ENCODE measurements at places on chromosomes 3 and 15.

DNA sequence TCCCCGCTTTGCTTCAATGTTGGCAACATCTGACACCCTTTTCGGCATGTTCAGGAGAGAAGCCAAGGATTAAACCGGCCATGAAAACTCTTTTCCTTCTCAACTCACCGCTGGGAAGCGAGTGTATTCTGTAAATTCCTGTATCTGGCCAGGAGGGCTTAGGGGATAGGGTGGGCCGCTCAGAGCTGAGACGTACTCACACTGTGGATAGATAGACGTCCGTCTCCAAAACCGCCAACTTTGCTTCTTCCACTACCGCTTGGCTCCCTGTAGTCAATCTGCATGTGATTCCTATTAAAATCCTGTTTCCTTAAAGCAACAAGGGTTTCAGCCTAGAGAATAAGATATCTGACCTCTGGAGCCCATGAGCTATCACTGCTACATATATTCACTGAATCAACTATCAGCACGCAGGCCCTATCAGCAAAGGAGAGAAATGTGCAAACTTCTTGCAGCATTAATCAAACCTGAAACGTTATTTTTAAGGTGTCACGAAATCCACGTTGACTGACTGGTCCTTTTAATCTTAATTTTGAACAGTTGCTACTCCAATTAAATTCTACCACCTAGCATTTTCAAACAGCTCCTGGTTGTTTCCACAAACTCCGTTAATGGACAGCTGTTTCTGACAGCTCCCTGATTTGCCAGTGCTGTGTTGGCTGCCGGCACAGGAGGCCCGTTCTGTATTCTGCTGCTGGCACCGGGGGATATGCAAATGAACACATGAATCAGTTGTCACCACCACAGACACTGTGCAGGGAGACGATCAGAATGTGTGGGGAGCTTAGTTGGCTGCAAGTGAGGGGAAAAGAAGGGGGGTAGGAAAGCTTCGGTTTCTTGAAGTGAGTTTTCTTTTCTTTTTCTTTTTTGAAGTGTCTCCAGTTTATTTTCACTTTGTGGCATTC, 438.9 kb upstream of the ARRDC4 start:
- no peak overlapping the region for H3K27ac ChIP-seq
- no peaks in the 10 kb centered on the region for H3K36me3 ChIP-seq
- H3K4me3 ChIP-seq = no peak overlapping the region
- no peaks in the 10 kb centered on the region for H3K27me3 ChIP-seq
- no peak for DNase-seq
- no peaks in the 10 kb centered on the region for H3K4me1 ChIP-seq

DNA sequence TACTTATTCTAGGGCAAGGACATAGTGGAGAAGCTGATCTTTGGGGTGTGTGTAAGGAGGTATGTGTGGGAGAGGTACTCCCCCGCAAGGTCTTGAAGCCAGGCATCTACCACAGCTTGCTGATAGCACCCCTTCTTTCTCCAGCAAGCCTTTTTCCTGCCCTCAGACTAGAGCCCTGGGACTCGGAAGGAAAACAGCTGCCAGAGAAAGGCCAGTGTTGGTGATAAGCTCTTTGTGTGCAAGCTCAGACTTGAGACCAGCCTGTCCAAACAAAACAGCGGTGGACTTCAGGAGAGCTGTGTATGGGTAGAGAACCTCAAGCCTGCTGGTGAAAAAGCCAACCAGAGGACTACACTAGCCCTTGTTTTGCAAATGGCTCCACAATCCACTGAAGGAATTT, 1028.6 kb downstream of the MCTP2 start:
- H3K27ac ChIP-seq = no peak overlapping the region
- DNase-seq = no peak
- H3K27me3 ChIP-seq = no peaks in the 10 kb centered on the region

GRCh38 chr15:41692049-41692448, 31.8 kb downstream of the MGA start:
- H3K27me3 ChIP-seq = no peaks in the 10 kb centered on the region
- H3K4me1 ChIP-seq = peaks cover 6% of the 10 kb centered on the region
- DNase-seq = no peak
- peaks cover 20% of the 10 kb centered on the region for H3K36me3 ChIP-seq
- no peak overlapping the region for H3K4me3 ChIP-seq

GRCh38 chr15:61030451-61030850, 198.7 kb downstream of the RORA start:
- H3K27me3 ChIP-seq = no peaks in the 10 kb centered on the region
- no peak for DNase-seq
- H3K4me3 ChIP-seq = no peak overlapping the region
- H3K4me1 ChIP-seq = no peaks in the 10 kb centered on the region
- no peaks in the 10 kb centered on the region for H3K36me3 ChIP-seq

DNA sequence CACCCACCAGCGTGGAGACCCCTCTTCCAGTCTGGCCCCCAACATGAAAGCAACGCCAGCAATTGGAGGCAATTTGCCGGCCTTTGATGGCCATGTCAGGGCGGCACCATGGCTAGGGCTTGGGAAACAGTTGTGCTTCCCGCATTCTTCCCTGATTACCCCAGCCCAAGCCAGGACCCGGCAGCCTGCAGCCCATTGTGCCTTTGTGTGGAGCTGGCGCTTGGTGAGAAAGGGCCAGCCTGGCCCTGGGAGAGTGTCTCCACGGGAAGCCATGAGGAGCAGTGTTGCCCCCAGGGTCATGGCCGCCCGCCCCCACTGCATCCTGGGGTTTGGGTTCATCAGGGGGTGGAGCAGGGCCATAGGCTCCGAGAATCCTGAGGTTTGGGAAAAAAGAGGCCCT, 66.0 kb downstream of the DNAJB8 start:
- no peak overlapping the region for H3K27ac ChIP-seq
- H3K4me3 ChIP-seq = no peak overlapping the region
- DNase-seq = no peak

DNA sequence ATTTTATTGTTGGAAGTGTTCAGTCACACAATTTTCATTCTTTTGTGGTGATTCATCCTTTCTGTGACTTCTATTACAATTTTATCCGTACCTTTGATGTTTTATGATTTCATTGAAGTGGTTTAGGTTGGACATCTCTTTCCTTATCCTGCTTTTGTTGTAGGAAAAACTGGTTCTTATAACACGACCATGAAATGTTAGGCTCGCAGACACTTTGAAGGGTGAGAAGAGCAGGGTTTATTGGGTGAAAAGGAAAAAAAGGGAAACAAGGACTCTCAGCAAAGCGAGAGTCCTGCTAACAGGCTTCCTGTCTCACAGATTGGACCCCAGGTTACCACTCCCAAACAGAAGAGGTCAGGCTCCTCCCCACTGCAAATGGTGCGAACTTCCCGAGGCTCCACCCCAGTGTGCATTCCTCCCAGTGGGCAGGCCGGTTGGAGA, 257.4 kb downstream of the STXBP5L start:
- DNase-seq = no peak
- no peaks in the 10 kb centered on the region for H3K36me3 ChIP-seq
- no peaks in the 10 kb centered on the region for H3K27me3 ChIP-seq

GRCh38 chr3:45510519-45510918, 84.0 kb upstream of the LIMD1 start:
- no peak for DNase-seq
- peaks cover 23% of the 10 kb centered on the region for H3K36me3 ChIP-seq
- H3K27ac ChIP-seq = no peak overlapping the region

DNA sequence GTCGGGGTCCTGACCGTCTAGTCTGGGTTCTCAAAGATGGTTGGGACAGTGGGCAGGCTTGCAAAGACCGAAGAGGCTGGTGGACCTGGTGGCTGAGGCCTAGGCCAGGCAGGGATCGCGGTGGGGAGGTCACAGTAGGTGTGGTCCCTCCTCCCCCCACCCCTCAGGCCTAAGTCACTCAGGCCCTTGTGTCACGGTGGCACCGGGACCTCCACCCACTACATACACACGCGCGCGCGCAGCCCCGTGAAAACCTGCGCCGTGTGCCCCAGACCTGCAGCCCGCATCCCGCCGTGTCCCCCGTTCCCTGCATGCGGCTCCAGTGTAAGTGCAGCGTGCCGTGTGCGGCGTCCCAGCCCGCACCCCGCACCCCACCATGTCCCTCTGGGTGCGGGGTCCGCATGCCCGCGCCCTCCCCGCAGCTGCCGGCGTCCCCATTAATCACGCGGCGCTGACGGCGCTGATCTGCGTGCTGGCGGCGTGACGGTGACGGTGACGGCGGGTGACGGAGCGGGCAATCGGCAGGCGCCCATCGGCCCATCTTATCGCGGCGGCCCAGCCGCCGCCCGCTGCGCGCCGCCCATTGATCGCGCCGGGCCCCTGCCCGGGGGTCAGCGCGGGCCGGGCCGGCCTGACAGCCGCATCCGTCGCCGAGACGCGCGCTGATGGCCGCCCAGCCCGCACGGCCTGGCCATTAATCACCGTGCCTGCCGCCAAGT, 24.4 kb downstream of the SEC61A1 start:
- H3K36me3 ChIP-seq = peaks cover 49% of the 10 kb centered on the region
- H3K4me1 ChIP-seq = peaks cover 18% of the 10 kb centered on the region
- H3K4me3 ChIP-seq = no peak overlapping the region
- no peak overlapping the region for H3K27ac ChIP-seq
- H3K27me3 ChIP-seq = no peaks in the 10 kb centered on the region
- no peak for DNase-seq

DNA sequence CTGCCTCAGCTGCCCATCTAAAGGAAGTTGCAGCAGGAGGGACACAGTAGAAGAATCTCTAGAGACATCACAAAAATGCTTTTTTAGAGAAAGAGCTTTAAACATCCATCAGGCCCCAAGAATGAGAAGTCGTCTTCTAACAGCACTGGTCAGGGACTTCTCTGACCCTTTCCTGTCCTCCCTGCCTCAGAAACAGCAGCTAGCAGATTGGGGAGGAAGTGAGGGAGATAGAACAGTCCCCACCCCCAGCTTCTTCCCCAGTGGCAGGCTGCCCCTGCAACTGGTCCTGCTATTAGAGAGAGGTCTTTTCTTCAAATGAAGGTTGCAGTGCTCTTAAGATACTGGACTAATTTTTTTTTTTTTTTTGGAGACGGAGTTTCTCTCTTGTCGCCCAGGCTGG, 55.1 kb downstream of the PDE8A start:
- H3K36me3 ChIP-seq = no peaks in the 10 kb centered on the region
- no peaks in the 10 kb centered on the region for H3K27me3 ChIP-seq
- no peak overlapping the region for H3K27ac ChIP-seq
- no peaks in the 10 kb centered on the region for H3K4me1 ChIP-seq

- no peaks in the 10 kb centered on the region for H3K27me3 ChIP-seq
- no peak for DNase-seq
- H3K4me1 ChIP-seq = no peaks in the 10 kb centered on the region
- H3K27ac ChIP-seq = no peak overlapping the region
- no peak overlapping the region for H3K4me3 ChIP-seq
Observed at GRCh38 chr3:72361990-72362389, 486.3 kb downstream of the SHQ1 start.

DNA sequence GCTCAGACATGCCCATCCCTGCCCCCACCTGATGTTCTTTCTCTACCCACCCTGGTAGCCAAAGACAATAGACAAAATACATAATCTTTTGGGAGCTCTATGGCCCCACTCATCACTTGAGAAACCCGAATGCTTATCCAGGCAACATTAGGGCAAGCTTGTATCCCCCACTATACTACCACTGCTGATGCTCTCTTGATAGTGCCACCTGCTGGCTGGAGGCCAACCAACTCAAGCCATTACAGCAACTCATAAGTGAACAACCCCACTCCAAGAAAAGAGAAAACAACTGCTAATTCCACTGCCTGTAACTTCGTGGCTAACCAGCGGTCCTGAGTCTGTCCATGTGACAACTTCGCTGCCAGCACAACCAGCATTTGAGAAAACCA, 342.5 kb upstream of the TGFBR2 start:
- no peak for DNase-seq
- no peak overlapping the region for H3K4me3 ChIP-seq
- H3K36me3 ChIP-seq = no peaks in the 10 kb centered on the region
- H3K27ac ChIP-seq = no peak overlapping the region
- no peaks in the 10 kb centered on the region for H3K4me1 ChIP-seq

DNA sequence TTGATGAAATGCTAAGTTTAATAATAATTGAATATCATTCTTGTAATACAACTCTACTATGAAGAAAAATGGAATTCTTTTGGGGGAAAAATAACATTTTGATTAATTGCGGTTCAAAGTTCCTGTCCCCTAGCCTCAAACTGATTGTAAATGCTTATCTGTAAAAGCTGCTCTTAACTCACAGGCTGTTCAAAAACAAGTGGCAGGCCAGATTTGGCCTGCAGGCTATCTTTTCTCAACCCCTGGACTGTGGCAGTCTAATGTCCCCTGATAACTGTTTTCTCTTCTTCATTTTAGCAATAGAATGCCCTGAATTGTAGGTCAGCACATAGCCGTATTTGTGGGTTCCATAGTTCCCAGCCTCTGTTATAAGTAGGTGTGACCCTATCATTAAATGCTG, 23.5 kb upstream of the SAMMSON start:
- H3K4me3 ChIP-seq = no peak overlapping the region
- H3K4me1 ChIP-seq = no peaks in the 10 kb centered on the region
- DNase-seq = no peak
- no peak overlapping the region for H3K27ac ChIP-seq

DNA sequence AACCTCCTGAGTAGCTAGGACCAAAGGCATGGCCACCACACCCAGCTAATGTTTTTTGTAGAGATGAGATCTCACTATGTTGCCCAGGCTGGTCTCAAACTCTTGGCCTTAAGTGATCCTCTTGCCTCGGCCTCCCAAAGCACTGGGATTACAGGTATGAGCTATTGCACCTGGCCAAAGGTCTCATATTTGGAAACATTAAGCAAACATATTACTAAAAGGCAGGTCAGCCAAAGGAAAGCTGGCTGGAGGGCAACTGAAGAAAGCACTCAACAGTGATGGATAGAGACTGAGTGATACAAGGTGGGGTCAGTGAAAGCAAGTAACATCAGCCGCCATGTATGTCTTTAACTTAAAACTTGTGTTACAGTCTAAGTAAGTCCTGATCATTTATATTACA, 57.5 kb downstream of the TBC1D2B start:
- H3K4me3 ChIP-seq = no peak overlapping the region
- H3K27me3 ChIP-seq = no peaks in the 10 kb centered on the region
- no peak overlapping the region for H3K27ac ChIP-seq
- DNase-seq = no peak
- H3K36me3 ChIP-seq = peaks cover 92% of the 10 kb centered on the region

- H3K27me3 ChIP-seq = peaks cover 3% of the 10 kb centered on the region
- no peak overlapping the region for H3K27ac ChIP-seq
- DNase-seq = no peak
- no peak overlapping the region for H3K4me3 ChIP-seq
- H3K4me1 ChIP-seq = no peaks in the 10 kb centered on the region
- no peaks in the 10 kb centered on the region for H3K36me3 ChIP-seq
Observed at GRCh38 chr15:81752974-81753373, 292.8 kb downstream of the MEX3B start.

DNA sequence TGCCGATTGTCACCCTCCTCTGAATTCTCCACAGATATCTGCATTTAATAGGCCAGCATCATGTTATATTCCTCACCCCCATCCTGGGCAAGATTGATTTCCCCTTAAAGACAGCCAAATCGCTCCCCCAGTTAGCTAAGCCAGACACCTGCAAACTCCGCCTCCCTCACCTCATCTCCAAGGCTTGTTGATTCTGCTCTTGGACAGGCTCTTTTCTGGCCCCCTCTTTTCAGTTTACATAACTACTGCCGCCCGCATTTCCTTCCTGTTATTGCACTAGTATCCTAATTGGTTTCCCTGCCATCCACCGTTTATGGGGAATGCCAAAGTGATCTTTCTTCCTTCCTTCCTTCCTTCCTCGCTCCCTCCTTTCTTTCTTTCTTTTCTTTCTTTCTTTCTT, 214.7 kb upstream of the MRPL3 start:
- no peak overlapping the region for H3K4me3 ChIP-seq
- no peaks in the 10 kb centered on the region for H3K4me1 ChIP-seq
- no peaks in the 10 kb centered on the region for H3K36me3 ChIP-seq
- no peak overlapping the region for H3K27ac ChIP-seq
- no peaks in the 10 kb centered on the region for H3K27me3 ChIP-seq
- DNase-seq = no peak

- H3K36me3 ChIP-seq = no peaks in the 10 kb centered on the region
- no peak overlapping the region for H3K27ac ChIP-seq
- H3K27me3 ChIP-seq = no peaks in the 10 kb centered on the region
Observed at GRCh38 chr3:175187586-175187985, 328.5 kb downstream of the NAALADL2 start.
